ENCODE measurements at places on chromosomes 1 and 21.

DNA sequence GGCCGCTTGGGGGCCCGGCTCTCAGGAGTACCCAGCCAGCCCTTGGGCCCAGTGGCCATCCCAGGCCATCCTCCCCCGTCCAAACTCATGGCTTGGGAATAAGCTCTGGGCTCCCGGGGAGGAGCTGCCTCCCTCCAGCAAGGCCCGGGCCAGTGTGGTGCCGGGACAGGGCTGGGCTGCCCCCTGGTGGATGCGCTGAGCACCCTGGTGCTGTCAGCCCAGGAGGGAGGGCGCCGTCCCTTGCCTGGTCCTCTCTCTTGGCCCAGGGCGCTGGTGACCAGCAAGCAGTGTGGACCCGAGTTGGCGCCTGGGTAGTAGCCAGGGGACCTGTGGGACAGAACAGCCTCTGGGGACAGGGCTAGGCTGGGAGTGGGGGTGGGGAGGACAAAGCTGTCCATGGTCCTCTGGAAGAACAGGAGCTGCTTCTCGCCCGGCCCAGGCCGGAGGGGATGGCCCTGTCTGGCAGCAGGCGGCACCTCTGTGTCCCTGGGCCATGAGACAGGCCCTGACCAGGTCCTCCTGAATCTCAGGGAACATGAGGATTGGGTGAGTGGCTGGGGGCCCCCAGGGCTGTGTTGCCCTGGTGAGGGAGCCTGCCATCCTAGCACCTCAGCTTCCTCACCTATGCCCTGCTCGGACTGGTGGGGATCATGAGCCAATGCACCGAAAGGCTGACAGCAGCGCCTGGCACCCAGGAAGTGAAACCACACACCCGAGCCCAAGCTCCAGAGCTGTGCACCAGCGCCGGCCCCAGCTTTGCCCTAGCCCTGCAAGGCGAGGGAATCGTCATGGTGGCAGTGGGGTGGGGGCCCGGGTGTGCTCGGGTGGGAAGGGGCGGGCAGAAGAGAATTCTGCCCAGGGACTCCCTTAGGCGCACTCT, 9.4 kb downstream of the MORN1 start:
- H3K4me3 ChIP-seq: no peak overlapping the region
- peaks cover 7% of the 10 kb centered on the region for H3K36me3 ChIP-seq
- peak; percentile 84 for ATAC-seq
- no peaks in the 10 kb centered on the region for H3K27me3 ChIP-seq
- peak overlapping the region; percentile 17 for H3K27ac ChIP-seq

- ATAC-seq: no peak
- peak overlapping the region; percentile 16 for H3K4me3 ChIP-seq
- no peaks in the 10 kb centered on the region for H3K27me3 ChIP-seq
- peaks cover 15% of the 10 kb centered on the region for H3K36me3 ChIP-seq
- H3K4me1 ChIP-seq: peaks cover 90% of the 10 kb centered on the region
- H3K27ac ChIP-seq: peak overlapping the region; percentile 1
These were observed 41.3 kb downstream of the DYRK1A start for GRCh38 chr21:37407719-37408420.

GRCh38 chr1:59845091-59845490, 30.3 kb downstream of the HOOK1 start:
- no peak overlapping the region for H3K4me3 ChIP-seq
- H3K27ac ChIP-seq: no peak overlapping the region
- H3K4me1 ChIP-seq: no peaks in the 10 kb centered on the region
- H3K36me3 ChIP-seq: peaks cover 52% of the 10 kb centered on the region

GRCh38 chr1:27787895-27788294, 14.9 kb downstream of the STX12 start:
- ATAC-seq: no peak
- H3K36me3 ChIP-seq: peaks cover 22% of the 10 kb centered on the region
- no peaks in the 10 kb centered on the region for H3K27me3 ChIP-seq
- no peak overlapping the region for H3K4me3 ChIP-seq
- no peak overlapping the region for H3K27ac ChIP-seq
- peaks cover 13% of the 10 kb centered on the region for H3K4me1 ChIP-seq

DNA sequence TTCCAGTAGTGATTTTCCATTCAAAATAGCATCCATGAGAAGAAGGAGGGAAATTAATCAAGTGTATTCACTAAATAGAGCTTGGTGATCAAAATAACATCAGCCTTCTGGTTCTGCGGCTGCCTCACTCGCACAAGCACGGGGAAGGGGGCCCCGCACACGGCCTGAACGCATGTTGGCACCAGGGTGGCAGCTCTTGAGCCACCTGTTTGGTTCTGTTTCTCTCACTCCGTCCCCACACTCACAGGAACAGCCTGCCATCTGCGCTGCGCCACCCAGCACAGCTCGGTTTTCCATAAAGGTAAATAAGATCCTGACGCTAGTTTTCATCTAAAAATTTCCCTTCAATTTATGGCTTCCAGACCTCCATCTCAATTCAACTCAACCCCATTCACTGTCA, 49.4 kb downstream of the TIAM1 start:
- no peak overlapping the region for H3K27ac ChIP-seq
- no peak for ATAC-seq
- no peak overlapping the region for H3K4me3 ChIP-seq
- peaks cover 8% of the 10 kb centered on the region for H3K27me3 ChIP-seq

- peaks cover 9% of the 10 kb centered on the region for H3K27me3 ChIP-seq
- H3K4me3 ChIP-seq: no peak overlapping the region
- H3K36me3 ChIP-seq: no peaks in the 10 kb centered on the region
- ATAC-seq: no peak
- no peak overlapping the region for H3K27ac ChIP-seq
- H3K4me1 ChIP-seq: peaks cover 19% of the 10 kb centered on the region
These were observed 62.9 kb downstream of the GADD45A start for GRCh38 chr1:67747671-67748546.

DNA sequence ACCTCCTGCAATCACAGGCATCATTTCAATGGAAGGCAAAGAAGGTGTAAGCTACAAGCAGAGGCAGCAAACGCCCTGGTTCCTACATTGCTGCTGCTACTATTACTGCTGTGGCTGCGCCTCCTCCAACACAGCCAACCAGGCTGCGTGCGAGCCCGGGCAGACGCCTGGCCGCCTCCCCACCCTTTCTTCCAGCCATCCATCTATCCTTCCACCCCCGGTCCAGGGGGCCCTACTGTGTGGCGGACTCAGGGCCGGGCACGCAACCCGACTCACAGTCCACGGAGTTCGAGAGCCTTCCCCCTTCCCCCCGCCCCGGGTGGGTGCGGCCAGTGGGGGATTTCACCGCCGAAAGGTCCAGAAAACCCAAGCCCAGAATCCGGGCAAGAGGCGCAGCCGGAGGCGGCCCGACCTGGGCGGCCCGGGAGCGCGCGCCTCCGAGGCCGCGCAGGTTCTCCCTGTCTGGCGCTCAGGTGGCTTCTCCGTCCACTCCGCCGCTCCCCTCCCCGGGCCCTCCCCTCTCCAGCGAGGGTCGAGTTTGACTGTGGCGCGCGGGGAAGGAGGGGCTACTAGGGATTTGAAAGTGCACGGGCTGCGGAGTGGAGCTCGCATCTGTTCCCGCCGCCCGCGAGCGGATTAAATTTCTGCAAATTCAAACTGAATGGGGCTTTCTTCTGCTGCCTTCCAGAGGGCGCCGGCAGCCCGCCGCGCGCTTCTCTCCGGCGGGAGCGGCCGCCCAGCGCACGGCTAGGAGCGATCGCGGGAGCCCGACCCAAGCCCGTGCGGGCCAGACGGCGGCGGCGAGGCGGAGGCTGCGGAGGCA, at the start of gene HUNK:
TSS of gene HUNK (plus strand) at position 569 of the 823 bp plus-strand sequence. CDS start 655 bp downstream, outside the sequence.
- peaks cover 73% of the 10 kb centered on the region for H3K27me3 ChIP-seq
- no peaks in the 10 kb centered on the region for H3K36me3 ChIP-seq
- H3K4me1 ChIP-seq: peaks cover 22% of the 10 kb centered on the region
- peak within 1 kb of the TSS; percentile 76 for H3K4me3 ChIP-seq

DNA sequence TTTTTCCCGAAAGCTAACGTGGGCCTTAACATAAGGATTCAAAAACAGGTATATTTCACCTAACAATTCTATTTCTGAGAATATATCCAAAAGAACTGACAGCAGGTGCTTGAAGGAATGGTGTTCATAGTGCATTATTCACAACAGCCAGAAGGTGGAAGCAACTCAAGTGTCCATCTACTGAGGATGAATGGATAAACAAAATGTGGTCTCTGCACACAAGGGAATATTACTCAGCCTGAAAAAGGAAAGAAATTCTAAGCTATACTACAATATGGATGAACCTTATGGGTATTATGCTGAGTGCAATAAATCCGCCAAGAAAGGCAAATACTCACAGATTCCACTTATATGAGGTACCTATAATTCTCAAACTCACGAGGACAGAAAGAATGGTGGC, 6.1 kb upstream of the RIPPLY3 start:
- no peak overlapping the region for H3K4me3 ChIP-seq
- H3K27ac ChIP-seq: no peak overlapping the region
- H3K36me3 ChIP-seq: no peaks in the 10 kb centered on the region
- H3K27me3 ChIP-seq: no peaks in the 10 kb centered on the region

GRCh38 chr1:30033256-30034104, 689.9 kb downstream of the MATN1 start:
- H3K36me3 ChIP-seq: no peaks in the 10 kb centered on the region
- ATAC-seq: no peak
- H3K4me1 ChIP-seq: no peaks in the 10 kb centered on the region
- H3K27me3 ChIP-seq: peaks cover 5% of the 10 kb centered on the region
- no peak overlapping the region for H3K4me3 ChIP-seq

GRCh38 chr1:167106119-167106461, 12.2 kb downstream of the STYXL2 start:
- H3K27ac ChIP-seq: no peak overlapping the region
- peaks cover 31% of the 10 kb centered on the region for H3K27me3 ChIP-seq
- peaks cover 47% of the 10 kb centered on the region for H3K4me1 ChIP-seq
- no peak for ATAC-seq
- H3K4me3 ChIP-seq: no peak overlapping the region

DNA sequence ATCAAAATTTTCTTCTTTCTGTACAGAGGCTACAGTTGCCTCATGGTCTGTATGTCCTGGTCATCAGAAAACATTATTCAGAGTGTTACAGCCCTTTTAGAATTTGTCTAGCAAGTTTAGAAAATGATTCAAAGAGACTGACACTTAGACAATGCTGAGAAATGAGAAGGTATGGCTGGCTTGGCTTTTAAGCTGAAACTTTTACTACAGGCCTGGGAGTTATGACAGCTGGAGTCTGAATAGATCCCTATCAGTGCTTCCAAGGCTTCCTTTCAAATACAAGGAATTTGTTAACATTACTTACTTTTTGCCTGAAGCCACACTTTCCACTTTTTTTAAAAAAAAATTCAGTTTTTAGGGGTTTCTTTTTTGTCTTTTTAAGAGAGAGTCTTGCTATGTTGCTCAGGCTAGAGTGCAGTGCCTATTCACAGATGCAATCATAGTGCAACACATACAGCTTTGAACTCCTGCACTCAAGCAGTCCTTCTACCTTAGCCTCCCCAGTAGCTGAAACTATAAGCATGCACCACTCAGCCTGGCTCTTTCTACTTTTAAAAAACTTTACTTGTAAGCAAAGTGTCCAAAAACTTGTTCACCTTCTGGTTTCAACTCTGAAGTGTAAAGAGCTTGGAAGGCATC, 10.5 kb upstream of the COP1 start:
- H3K4me1 ChIP-seq: no peaks in the 10 kb centered on the region
- H3K27ac ChIP-seq: no peak overlapping the region
- no peak overlapping the region for H3K4me3 ChIP-seq

DNA sequence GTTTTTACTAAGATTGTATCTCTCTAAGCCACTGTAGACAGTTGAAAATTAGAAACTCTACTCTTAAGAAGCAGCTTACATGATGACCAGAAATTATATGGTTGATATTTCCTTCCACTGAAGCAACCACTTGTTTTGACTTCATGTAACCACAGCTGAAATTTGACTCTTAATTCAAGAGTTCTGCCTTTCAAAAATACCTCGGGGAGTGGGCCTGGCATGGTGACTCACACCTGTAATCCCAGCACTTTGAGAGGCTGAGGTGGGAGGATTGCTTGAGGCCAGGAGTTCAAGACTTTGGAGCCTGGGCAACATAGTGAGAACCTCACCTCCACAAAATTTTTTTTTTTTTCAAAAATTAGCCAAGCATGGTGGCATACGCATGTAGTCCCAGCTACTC, 4.3 kb downstream of the AMPD1 start:
- ATAC-seq: no peak
- H3K27me3 ChIP-seq: peaks cover 36% of the 10 kb centered on the region
- H3K27ac ChIP-seq: no peak overlapping the region
- H3K4me1 ChIP-seq: no peaks in the 10 kb centered on the region
- no peak overlapping the region for H3K4me3 ChIP-seq

- no peak for ATAC-seq
- no peaks in the 10 kb centered on the region for H3K4me1 ChIP-seq
- H3K27ac ChIP-seq: no peak overlapping the region
- H3K27me3 ChIP-seq: peaks cover 23% of the 10 kb centered on the region
These were observed 45.3 kb downstream of the TLR5 start for GRCh38 chr1:223097713-223098112.

DNA sequence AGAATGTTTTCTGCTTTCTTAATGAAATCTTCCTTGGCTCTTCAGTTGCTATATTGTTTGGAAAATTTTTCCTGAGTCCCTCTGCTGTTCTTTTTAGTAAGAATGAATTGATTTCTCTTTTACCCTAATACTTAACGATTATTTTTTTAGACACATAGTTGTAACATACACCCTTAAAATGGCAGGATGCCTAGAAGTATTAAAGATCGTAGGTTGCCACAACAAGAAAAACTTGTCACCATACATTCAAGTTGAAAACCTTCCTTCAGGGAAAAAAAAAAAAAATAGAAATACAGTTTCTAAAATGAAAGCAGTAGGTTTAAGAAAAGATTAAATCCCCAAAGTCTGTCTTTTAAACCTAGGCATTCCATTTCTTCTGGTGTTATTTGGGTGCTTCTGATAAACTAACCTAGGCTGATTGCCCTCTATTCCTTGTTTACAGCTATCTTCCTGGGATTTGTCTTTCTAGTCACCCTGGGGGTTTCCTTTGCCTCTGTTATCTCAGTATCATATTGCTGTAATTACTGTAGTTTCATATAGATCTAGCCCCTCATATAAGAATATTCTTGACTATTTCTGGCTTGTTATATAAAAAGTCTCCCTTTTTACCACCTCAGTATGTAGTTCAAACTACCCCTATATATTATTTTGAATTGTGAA, 16.8 kb downstream of the SUCO start:
- ATAC-seq: no peak
- peaks cover 35% of the 10 kb centered on the region for H3K4me1 ChIP-seq
- no peak overlapping the region for H3K27ac ChIP-seq

DNA sequence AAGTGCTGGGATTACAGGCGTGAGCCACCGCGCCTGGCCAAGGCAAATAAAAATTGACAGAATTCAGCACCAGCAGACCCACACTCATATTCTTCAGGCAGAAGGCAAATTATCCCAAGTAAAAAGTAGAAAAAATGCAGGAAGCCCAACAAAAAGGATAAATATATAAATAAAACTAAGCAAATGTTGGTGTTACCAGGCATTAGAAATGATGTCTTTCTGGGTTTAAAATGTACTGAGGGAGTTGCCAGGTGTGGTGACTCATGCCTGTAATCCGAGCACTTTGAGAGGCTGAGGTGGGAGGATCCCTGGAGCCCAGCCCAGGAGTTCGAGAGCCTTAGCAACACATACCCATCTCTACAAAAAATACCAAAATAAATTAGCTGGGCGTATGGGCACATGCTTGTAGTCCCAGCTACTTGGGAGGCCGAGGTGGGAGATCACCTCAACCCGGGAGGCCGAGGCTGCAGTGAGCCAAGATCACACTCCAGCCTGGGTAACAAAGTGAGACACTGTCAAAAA, 6.3 kb downstream of the INTS11 start:
- H3K27me3 ChIP-seq: no peaks in the 10 kb centered on the region
- H3K4me3 ChIP-seq: no peak overlapping the region
- H3K27ac ChIP-seq: no peak overlapping the region

All from stimulated activated memory B cell treated with anti-CD40 and anti-IgM and Interleukin-4, amounts not matched to agents 10 μg/mL and 1 μg/mL and 100 μg/mL, for 72 hours (primary cell).